Activated CD8-positive, alpha-beta memory T cell treated with anti-CD3 and anti-CD28 coated beads for 1 hour (primary cell): ENCODE measurements at places on chromosomes 1 and 21.

GRCh38 chr1:81832573-81832972, 31.8 kb downstream of the ADGRL2 start:
- DNase-seq, result no peak

GRCh38 chr1:109634771-109635750, 15.4 kb downstream of the AMPD2 start:
- DNase-seq, result no peak

GRCh38 chr1:208616776-208617175, 372.6 kb upstream of the PLXNA2 start:
- DNase-seq, result no peak

GRCh38 chr1:113391649-113392271, 1.4 kb downstream of the MAGI3 start:
- DNase-seq, result no peak

- no peak for DNase-seq
These were observed 26.8 kb upstream of the RASAL2 start for GRCh38 chr1:178066908-178067614.

DNA sequence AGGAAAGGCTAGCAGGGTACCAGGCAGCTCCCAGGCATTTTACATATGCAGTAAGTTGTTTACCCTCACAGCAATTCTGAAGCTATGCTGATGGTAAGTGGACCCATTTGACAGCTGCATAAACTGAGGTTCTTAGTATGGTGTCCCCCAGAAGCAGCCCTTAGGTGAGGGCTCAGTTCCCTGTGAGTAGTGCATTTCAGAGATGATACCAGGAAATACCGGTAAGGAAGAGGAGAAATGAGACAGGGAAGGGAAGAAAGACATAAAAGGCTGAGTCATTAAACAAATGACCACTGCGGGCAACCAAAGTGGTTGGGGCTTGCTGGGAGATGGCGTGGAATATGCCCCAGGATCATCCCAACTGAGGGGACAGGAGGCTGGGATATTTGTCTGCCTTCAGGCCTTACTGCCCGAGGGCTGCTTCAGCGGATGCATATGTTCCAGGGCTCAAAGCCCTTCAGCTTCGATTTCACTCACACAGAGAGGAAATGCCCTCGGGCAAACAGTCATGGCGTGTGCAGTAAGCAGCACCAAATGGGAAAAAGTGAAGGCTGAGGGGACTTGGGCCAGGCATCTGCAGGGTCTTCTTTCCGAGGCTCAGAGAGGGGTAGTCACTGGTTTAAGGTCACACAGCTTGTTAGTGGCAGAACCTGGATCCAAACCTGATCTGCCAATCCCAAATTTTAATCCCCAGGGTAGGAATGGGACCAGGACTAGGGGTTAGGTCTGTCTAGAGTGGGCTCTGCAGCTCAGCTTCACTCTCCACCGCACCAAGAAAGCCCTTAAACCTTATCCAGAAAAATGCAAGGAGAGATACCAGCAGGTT, 133.7 kb upstream of the RUNX3 start:
- DNase-seq, result no peak

DNA sequence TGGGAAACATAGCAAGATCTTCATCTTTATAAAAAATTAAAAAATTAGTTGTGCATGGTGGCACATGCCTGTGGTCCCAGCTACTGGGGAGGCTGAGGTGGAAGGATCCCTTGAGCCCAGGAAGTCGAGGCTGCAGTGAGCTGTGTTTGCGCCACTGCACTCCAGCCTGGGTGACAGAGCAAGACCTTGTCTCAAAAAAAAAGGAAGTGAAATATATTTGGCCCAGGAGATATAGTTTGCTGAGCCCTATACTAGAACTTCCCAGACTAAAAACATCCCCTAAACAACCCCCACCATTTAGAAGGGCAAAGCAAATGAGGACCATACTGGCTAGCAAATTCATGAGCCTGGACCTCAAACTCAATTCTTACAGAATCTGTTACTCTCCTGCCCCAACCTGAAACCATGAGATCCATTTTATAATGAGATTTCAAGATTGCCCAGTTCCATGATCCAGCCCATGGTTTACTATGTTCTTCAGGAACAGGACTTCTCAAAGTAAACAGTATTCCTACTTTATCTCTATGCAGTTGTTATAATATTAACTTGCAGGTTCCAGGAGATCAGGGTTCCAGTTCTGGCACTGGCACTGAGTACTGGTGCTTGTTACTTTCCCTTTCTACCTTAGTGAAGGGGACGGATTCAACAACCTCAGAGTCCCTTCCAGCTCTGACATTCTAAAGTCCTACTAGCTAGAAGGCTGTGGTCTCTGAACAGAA, 48.9 kb upstream of the TADA1 start:
- DNase-seq, result no peak

DNA sequence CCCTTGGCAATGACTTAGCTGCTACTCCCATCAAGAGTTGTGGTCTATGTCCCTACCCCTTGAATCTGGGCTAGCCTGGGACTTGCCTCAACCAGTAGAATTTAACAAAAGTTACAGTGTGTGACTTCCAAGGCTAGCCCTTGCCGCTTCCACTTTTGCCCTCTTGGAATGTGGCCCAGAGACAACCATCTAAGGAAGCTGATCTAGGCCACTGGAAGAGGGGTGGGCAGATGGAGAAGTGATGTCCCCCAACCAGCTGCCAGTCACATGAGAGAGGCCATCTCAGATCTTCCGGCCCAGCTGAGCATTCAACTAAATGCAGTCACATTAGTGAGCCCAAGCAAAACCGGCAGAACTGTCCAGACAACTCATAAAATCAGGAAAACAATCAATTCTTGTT, 115.1 kb downstream of the TOMM20 start:
- DNase-seq, result no peak

DNA sequence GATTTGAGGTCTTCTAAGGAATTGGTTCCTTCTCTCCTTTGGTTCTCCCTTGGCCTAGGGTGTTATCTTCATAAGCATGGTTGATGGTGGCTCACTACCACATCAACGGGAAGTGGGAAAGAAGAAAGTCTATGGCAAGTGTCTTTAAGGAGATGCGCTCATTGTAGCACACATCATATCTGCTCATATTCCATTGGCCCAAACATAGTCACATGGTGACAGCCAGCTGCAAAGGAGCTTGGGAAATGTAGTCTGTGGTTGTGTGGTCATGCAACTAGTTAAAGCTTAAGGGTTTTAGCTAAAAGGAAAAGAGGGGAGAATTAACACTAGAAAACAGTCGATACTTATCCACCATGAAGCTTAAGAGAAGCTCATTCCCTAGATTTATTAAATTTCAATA, 11.4 kb upstream of the MRPS6 start:
- no peak for DNase-seq

GRCh38 chr1:46532498-46533178, 18.8 kb downstream of the KNCN start:
- DNase-seq, result peak; percentile 16
